ENCODE measurements at places on chromosomes 1 and 21.

GRCh38 chr1:66231217-66231616 is 302.7 kb upstream of the SGIP1 start:
- no peak for DNase-seq

GRCh38 chr1:155175927-155176371 is 2.3 kb downstream of the TRIM46 start:
- DNase-seq, result no peak

DNA sequence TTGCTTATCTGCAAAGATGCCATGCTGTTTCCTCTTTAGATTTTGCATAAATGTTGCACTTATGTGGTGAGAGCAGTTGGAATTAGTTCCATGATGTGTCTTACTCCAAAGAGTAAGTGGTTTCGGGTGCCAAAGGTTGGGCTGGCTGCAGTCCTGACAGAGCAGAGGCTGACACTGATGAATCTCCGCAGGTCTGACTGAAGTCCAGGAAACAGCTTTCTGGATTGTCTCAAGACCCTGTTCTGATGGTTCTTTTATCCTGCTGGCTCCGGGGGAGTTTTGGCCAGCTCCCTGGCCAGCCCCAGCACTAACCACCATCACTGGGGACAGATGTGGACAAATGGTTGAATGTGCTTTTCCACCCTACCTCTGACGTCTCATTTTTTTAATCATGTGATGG is 207.2 kb upstream of the KIAA0040 start:
- no peak for DNase-seq

- no peak for DNase-seq
These were observed 14.8 kb upstream of the DIP2A start for GRCh38 chr21:46443910-46444309.

DNA sequence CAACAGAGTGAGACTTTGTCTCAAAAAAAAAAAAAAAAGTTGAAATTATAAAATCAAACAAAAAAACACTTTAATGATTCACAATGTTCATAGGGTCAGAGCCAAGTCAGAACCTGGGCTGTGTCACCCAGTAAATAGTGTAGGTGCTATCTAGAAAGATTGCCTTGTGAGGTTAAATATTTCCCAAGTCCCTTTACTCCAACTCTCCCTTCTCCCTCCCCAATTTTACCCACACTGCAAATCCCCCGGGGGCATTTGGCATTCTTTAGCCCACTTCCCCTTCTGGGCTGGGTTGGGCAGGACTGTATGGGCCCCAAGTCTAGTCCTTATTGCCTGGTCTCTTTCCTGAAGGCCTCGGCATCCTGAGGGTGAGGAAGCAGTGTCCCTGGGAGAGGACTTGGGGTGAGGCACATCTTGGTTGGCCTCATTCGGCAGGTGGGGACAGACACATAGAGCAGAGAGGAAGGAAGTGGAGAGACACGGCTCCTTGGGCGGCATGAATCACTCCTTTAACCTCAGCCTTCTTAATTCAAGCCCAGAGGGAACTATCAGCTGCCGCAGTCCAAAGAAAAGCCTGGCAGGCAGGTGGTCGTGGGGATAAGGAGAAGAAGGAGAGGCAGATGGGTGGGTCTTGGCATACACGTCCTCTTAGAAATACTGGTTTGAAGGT is 8.2 kb downstream of the ADORA1 start:
- no peak for DNase-seq

GRCh38 chr1:158022554-158023312 is 29.3 kb downstream of the KIRREL1 start:
- no peak for DNase-seq

- DNase-seq, result no peak
These were observed 27.7 kb downstream of the CR1L start for GRCh38 chr1:207672522-207673130.

- DNase-seq, result no peak
These were observed 265.2 kb upstream of the VAMP3 start for GRCh38 chr1:7505771-7506453.

DNA sequence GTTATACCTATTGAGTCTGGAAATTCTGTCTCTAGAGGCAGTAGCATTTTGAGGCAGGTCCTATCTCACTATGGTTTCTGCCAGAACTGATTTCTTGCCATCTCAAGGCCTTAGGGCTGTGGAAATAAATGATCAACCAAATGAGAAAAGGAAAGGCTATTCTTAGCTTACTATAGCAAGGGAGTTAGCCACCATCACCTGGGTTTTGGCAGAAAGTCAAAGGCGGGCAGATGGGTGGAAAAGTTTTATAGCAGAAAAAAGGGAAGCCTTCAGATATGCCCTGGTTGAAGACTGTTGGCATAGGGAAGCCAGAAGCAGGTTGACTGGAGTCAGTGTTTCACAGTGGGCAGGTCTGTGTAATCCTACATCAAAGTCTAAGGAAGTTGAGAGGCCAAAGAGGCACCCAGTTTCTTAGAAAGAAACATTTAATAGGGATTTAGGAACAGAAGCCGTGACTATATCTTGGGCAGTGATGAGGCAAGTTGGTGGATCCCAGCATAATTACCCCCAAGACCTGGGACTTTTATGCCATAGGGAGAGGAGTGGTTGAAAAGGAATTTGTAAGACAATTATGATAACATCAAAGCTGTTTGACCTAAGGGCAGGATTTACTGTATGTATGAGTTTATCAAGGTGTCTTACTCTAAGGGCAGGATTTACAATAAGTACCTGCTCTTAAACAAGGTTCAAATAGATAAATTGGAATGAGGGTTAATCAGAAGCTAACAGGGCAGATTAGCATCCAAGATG is 29.7 kb downstream of the CTH start:
- DNase-seq, result no peak

DNA sequence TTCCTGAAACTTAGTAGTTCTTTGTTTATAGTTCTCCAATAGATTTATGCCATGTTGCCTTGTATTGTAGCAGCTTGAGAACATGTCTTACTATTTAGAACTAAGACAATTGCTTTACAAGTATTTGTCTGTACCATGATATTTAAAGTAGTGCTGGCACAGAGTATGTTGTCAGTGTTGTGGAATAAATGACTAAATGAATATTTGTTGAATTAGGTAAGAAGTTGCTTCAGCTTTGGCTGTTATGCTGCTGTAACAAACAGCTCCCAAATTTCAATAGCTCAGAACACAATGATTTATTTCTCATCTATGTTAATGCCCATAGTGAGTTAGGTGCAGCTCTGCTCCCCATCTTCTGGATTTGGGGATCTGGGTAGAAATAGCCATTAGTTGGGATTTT is 90.2 kb upstream of the VCAM1 start:
- DNase-seq, result no peak

GRCh38 chr1:172818841-172819527 is 160.1 kb downstream of the FASLG start:
- DNase-seq, result no peak

GRCh38 chr1:212633161-212633560 is 24.6 kb downstream of the ATF3 start:
- DNase-seq, result no peak

DNA sequence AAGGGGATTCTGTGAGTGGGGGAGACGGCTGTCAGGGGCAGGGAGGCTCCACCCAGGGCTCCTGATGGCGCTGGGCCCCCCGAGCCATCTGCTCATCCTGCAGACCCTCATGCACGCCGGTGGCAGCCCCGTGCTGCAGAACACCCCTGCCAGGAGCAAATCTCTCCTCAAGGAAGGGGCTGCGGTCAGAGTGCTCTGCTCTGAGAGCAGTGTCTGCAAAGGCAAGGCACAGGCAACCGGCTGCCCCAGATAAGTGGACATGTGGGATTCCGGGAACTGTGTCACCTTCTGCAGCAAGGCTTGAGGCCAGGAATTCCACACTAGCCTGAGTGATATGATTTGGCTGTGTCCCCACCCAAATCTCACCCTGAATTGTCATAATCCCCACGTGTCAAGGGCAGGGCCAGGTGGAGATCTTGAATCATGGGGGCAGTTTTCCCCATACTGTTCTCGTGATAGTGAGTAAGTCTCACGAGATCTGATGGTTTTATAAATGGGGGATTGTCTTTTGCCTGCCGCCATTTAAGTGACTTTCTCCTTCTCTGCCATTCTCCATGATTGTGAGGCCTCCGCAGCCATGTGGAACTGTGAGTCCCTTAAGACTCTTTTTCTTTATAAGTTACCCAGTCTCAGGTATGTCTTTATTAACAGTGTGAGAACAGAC is 101.0 kb downstream of the PDE9A start:
- no peak for DNase-seq

- DNase-seq, result no peak
These were observed 69.3 kb upstream of the ANGPTL1 start for GRCh38 chr1:178940068-178940765.

- DNase-seq, result no peak
These were observed 82.2 kb upstream of the AK4 start for GRCh38 chr1:65065524-65066418.

- DNase-seq, result no peak
These were observed 11.9 kb downstream of the PDE4B start for GRCh38 chr1:65804584-65804983.

GRCh38 chr1:55276671-55277376 is 61.7 kb upstream of the USP24 start:
- DNase-seq, result no peak

GRCh38 chr1:200250469-200250868 is 159.4 kb downstream of the ZNF281 start:
- DNase-seq, result no peak

GRCh38 chr1:19775831-19776230 is 23.9 kb downstream of the TMCO4 start:
- DNase-seq, result no peak

- DNase-seq, result no peak
These were observed 142.8 kb upstream of the VAMP3 start for GRCh38 chr1:7628273-7628672.

- DNase-seq, result no peak
These were observed 120.7 kb downstream of the ACTL8 start for GRCh38 chr1:17875882-17876280.

DNA sequence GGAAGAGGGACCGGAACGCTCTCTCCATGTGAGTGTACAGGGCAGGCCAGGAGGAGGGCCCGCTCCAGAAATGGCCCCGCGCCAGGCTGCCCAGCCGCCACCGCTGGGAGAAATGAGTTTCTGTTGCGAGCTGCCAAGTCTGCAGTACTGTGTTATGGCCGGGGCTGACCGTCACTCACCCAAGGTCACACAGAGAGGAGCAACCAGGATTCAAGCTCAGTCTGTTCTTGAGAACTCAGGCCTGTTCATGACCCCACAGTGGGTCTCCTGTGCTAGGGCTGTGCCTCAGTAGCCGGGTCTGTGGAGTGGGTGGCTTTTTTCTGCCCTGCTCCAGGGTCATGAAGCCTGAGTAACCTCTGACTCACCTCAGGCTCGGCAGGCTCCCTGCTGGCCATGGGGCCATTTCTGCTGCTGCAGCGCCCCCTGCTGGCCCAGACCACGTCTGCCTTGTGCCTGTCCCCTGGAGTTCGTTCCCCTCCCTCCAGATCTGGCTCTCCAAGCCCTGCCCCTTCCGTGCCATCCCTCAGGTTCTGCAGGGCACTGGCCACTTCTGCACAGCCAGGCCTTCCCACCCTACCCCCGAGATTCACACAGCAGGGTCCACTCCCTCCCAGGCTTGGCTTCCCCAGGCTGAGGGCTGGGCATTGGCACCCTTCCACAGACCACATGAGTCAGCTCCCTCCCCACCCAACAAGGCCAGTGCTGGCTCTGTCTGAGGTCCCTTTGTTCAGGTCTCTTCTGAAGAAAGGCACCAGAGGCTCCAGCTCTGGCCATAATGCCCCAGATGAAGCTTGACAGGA is 51.8 kb downstream of the EDN2 start:
- DNase-seq, result peak; percentile 19

DNA sequence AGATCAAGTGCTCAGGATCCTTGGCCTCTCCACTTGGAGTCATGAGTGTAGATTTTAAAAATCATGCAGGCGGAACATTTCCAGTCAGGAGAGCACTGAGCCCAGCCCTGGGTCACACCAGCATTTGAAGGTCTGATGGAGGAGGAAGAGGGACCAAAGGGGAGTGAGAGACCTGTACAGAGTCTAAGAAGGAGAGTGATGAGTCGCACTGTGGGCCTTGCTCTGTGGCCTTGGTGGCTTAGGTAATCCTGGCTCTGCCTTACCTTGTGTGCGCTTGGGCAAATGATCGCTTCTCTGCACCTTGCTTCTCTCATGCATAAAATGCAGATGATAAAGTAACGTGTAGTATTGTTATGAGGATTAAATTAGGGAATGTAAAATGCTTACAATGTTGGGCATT is 225.3 kb downstream of the SDCCAG8 start:
- DNase-seq, result no peak

- no peak for DNase-seq
These were observed 50.3 kb upstream of the MPC2 start for GRCh38 chr1:167987174-167987573.

GRCh38 chr1:181102841-181103240 is 14.3 kb downstream of the IER5 start:
- no peak for DNase-seq

DNA sequence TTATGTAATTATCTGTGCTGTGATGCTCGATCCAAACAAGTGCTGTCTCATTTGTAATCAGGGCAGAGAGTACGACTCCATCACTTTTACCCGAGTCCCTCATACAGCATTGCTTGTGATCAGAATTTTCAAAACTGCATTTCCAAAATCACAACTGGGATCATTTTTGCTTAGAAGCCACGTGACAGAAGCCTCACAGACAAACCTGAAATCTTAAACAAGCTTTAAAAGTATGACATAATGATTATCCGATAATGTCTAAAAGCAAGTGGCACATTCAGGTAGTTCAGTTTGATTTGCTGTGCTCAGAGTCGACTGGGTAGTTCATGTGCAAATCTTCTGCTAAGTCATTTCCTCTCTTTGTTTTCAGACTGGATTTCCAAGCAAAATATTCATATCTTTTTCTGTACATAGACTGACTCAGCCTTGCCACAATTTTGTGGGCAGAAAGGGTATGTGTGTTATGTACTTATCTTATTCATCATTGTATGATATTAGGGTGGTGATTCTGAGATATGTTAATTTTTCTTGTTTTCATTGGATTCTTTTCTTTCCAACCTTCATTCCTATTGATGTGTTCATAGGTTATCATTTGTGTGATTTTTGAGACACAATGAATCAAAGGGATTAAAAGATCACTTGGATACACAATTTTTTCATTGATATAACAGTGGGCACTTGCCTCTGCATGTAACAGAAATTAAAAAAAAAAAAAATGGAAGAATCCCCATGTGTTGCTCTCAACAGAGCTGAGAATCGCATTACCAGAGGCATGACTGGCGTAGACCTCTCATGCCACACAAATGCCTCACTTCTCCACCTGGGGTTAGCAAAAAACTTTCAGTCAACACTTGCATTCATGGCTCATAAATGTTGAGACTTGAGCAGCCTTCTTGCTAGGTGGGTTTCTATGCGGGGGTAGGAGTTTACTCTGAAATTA is 355.7 kb downstream of the LTN1 start:
- no peak for DNase-seq
